Hepatocyte (in vitro differentiated cells): ENCODE measurements at places on chromosomes 1 and 21.
A peak's percentile ranks its signal among the peaks of the same experiment; 100 is the strongest.

DNA sequence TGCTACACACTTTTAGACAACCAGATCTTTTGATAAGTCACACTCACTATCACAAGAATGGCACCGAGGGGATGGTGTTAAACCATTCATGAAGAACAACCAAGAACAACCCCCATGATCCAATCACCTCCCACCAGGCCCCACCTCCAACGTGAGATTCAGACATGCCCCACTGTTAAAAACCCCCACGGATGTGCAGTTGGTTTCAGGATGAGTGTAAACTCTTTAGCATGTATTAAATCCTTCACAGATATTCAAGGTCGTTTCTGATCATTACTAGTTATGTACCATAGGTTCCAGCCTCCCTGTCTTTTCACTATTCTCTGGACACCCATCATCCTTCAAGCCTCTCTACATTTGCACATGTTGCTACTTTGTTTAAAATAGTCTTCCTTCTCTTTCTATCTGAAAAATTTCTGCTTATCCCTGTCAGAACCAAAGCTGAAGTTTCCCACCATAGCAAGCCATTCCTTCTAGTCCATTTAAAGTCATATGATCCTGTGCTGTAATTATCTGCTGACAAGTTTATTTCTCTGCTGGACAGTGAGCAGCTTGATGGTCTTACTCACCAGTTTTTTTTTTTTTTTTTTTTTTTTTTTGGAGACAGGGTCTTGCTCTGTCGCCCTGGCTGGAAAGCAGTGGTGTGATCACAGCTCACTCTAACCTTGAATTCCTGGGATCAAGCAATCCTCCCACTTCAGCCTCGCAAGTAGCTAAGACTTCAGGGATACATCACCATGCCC lies 36.8 kb downstream of the MAP10 start:
- no peak for DNase-seq

DNA sequence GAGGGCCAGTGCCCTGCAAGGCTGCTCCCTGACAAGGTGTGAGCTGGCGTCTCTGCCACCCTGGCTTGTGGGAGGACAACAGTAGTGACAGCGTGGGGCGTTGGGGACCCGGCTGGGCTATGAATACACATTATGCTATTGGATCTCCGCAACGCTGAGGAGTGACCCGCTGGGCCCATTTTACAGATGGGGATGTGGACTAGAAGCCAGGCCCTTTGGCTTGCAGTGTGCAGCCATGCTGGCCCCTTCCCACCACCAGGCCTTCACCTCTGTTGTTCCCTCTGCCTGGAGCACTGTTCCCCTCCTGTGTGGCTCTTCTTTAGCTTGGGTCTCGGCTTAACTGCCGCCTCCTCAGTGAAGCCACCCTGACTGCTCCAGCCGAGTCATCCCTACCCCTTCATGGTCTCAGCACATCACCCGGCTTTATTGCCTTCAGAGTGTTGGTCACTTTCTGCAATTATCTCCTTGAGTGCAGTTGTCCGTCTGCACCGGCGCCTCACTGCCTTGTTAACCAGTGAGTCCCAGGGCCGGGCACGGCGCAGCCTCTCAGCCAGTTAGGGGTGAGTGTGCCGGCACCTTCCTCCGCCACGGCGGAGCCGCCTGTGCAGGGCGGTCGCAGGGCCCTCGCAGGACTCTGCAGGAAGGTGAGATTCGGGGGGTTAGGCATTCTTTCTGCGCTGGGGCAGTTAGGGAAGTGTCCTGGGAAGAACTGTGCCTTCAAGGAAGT lies 84.4 kb upstream of the ACTL8 start:
- DNase-seq: no peak

- DNase-seq: peak; percentile 78
Measured at GRCh38 chr1:5509664-5510452, 482.4 kb downstream of the NPHP4 start.

DNA sequence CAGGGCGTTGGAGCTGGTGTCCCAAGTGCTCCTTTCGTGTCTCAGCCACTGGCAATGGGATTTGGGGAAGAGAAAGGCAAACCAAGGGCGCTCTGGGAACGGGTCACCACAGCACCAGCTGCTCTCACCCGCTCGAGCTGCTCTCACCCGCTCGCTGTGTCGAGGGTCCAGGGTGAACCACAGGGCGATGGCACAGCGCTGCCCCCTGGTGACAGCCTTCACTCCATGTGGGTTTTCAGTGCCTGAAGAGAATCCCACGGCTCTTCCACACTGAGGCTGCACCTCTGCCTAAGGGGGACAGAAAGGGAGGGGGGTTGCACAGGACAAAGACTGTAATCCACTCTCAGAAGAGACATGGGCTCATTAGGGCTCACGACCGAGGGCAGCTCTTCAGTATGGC lies 7.1 kb upstream of the CLDN19 start:
- DNase-seq: peak; percentile 62

DNA sequence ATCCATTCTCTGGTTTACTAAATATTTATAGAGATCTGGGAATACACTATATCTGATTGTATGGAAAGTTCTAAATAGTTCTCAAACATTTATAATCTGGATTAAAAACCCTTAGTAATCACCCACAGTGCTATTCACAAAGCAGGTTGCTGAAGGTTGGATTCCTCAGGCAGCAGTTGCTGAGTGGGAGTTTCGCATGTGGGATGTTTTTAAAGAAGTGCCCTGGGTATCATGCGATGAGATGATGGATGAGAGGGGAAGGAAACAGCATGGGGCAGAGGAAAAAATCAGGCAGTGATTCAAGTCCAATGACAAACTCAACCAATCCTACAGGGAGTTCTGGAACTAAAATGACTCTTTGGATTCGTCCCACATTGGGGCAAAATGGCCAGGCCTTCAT lies 85.3 kb upstream of the GALNT2 start:
- no peak for DNase-seq

DNA sequence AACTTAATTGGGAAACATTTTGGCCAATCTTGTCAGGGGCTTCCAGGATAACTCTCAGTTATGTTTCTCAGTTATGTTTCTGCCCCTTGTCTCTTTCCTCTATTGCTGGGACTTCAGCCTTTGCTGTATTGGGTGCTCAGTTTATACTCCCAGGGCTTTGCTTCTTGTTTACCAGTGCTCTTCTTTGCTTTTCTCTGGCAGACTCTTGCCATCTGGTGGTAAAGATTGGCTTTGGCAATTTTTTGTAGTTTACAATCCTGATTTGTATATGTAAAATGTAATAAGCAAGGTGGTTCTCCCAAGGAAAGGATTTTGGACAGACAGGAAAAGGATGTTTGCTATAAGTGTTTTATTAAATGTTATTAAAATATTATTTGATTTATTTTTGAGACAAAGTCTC lies 37.9 kb downstream of the FABP3 start:
- DNase-seq: peak; percentile 44

DNA sequence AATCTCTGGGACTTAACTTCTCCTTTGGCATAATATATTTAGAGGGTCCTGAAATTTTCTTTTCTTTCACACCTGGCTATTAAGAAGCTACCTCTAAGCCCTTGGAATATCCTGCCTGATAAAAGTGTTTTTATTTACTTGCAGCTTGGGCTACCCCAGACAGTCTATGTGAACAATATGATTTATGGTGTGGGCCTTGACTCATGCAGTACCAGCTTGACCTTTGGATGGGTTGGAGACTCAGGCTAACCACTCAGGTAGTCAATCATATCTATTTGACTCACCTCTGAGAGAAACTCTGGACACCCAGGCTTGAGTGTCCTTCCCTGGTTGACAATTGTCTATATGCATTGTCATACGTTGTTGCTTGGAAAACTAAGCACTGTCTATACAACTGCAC lies 13.4 kb upstream of the PGBD2 start:
- DNase-seq: no peak

- peak; percentile 53 for DNase-seq
Measured at GRCh38 chr1:167916766-167917511, 3.0 kb upstream of the ADCY10 start.

- no peak for DNase-seq
Measured at GRCh38 chr1:161100556-161100955, 2.4 kb downstream of the KLHDC9 start.

GRCh38 chr1:6121651-6122370 lies 58.3 kb downstream of the CHD5 start:
- DNase-seq: no peak

DNA sequence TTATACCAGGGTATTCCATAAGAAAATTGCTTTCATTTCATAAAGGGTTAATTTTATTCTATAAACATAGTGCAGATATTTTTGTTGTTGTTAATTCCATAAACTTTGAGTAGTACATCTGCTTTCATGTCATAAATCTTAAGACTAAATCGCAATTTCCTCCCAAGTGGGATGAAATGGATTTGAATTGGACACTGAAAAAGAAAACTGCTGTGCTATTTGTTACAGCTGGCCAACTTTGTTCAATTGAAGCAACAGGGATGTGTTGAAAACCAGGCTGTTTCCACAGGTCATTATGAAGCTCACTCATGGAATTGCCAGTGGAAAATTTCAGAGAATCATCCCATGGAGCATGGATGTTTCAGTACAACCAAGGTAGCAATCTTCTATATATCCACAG lies 252.5 kb upstream of the RGS18 start:
- DNase-seq: no peak

GRCh38 chr1:226664413-226665101 lies 74.5 kb downstream of the ITPKB start:
- peak; percentile 45 for DNase-seq

DNA sequence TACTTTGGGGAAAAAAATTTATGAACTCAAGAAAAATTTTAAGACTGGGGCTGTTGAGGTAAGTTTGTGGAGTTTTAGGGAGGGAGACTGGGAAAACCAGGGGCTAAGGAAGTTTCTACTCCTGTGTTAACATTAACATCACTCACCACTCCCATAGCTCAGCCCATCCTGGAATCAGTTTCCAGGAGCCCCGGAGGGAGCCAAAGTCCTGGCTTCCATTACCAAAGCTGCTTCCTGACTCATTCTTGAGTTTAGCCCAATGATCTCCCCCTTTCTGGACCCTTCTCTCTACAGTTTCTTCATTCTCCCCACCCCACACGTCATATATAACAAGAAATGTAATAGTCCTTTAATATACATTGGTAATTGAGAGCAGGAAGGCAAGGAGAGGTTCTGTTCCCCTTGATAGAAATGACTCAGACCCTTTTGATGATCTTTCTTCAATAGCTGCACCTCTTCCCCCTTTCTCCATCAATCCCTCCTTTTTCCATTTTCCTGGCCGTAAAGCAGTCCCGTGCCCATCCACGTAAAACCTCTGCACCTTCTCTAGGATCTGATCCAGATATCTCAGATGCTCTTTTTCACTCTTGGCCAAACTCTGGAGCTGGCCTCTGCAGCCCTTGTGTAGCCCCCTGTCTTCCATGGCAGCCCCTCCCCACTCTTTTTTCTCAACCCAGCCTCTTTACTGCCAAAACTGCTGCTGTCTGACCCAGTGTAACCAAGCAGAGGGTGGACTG lies 4.6 kb upstream of the PIAS3 start:
- no peak for DNase-seq

DNA sequence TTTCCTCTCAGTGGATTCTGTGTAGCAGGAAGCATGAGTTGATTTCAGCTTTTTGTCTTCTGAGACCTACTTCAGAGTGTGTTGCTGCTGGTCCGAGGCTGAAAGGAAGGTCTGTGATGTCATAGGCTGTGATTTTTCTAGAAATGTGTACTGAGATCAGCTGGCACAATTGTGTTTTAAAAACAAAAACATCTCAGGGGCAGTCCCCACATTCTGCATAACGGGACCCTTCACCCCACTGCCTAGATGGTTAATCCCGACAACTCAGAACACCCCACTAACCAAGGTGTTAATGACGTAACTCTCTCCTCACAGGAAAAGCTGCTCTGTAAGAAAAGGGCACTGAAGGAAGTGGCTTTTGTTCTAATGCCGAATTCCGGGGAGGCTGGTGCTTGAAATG lies 59.8 kb upstream of the PPP2R5A start:
- no peak for DNase-seq

DNA sequence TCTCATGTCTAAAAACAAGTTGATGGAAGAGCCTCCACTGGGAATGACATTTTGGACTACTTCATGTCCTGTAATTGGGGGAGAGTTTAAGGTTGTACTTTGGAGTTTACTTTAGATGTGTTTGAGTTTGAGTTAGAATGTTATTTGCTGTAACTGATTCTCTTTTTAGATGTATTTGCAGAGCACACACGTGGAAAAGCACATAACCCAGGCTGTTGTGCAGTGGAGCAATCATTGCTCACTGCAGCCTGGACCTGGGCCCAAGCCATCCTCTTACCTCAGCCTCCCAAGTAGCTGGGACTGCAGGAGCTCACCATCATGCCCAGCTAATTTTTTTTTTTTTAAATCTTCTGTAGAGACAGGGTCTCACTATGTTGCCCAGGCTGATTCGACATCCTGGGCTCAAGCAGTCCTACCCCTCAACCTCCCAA lies 36.7 kb upstream of the SH3D21 start:
- peak; percentile 42 for DNase-seq

DNA sequence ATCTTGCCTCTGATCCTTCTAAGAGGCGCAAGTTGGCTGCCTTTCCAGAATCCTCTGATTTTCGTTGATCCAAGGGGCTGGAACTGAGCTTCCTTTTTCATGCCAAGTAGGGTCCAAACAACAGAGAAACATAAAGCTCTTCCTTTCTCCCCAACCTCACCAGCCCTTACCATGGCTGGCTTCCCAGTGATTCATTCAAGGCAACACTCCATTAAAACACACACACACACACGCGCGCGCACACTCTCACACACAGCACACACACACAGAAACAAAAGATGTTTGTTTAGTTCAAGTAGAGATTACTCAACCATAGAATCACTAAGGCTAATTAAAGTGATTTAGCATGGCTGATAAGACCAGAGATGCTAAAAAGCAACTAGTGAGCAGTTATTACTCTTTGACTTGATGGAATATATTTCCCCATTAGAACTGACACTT lies 13.0 kb upstream of the GUCA2A start:
- DNase-seq: peak; percentile 66

DNA sequence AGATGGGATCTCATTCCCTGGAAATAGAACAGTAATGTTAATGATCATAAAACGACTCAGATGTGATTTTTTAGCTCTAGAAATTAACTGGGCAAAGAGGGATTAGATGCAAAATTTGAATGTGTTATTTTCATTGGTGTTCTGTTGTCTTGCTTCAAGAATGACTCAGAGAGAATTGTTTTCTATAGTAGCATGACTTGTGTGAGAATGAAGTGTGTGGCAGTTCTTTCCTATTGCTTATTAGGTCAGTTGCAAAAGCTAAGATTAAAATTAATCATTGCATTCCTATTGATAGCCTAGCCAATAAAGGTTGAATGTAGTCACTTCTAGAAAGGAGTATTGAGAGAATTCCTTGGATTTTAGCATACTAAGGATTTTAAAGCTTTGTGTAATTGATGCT lies 22.9 kb downstream of the SPEN start:
- DNase-seq: no peak

GRCh38 chr21:37463083-37463801 lies 96.7 kb downstream of the DYRK1A start:
- DNase-seq: peak; percentile 33
